SJSA1 (cell line): ENCODE measurements at places on chromosomes 7 and 10. TPM values are rescaled to one million over a fixed set of nuclear protein-coding genes. Genes with fewer than 3 reads are reported as not detected.

DNA sequence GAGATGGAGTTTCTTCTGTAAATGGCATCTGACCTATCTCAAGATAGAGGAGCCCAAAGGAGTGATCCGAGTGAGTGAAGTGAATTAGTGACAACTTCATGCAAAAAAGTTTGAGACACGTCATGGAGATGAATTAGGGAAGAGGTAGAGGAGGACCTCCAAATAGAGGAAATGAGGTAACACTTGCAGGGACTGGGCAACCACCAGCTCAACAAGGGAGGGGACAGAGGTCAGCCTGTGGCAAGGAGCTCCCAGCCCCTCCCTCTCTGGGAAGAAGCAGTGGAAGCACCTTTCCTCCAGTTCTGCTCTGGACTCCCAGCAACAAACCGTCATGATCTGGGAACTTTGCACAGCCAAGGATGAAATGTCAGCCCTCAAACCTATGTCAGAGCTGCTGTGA lies 83.5 kb upstream of the IKZF1 start:
- no peak overlapping the region for H3K4me3 ChIP-seq
- H3K36me3 ChIP-seq = no peaks in the 10 kb centered on the region
- H3K27ac ChIP-seq = no peak overlapping the region
- DNase-seq = no peak
- H3K27me3 ChIP-seq = no peaks in the 10 kb centered on the region

DNA sequence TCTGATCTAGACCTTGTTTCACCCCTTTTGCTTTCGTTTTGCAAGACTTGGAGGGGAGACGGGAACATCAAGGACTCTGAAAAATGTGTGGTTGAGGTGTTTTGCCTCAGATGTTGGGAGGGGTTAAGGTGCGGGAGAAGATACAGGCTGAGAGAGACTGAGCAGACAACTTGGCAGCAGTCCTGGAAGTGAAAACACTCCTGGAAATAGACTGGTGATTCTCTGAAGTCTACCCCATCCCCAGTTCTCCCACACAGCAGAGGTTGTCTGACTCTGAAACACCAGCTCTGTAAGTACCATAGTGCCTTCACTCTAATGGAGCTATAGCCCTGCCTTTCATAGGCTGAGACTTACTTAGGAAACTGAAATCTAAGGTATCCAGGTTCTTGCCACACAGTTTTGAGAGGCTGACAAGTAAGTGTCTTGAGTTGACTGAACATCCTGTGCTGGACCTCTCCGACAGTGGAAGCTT lies 152.5 kb downstream of the PPP1R9A start:
- no peak overlapping the region for H3K27ac ChIP-seq
- H3K4me3 ChIP-seq = no peak overlapping the region
- no peak for DNase-seq
- no peaks in the 10 kb centered on the region for H3K36me3 ChIP-seq
- peaks cover 3% of the 10 kb centered on the region; the same call in 1 of the 2 replicates for H3K27me3 ChIP-seq

- H3K4me3 ChIP-seq = no peak overlapping the region
- DNase-seq = no peak
- H3K27me3 ChIP-seq = no peaks in the 10 kb centered on the region
- H3K27ac ChIP-seq = no peak overlapping the region
Observed at GRCh38 chr7:22702516-22702915, 24.5 kb upstream of the IL6 start.

ZNF138 gene
- total RNA-seq = 6.9 and 9.1 TPM in 2 replicates

- H3K27me3 ChIP-seq = no peaks in the 10 kb centered on the region
- no peaks in the 10 kb centered on the region for H3K36me3 ChIP-seq
- H3K27ac ChIP-seq = no peak overlapping the region
- H3K4me3 ChIP-seq = no peak overlapping the region
- DNase-seq = no peak
- H3K4me1 ChIP-seq = no peaks in the 10 kb centered on the region
Observed at GRCh38 chr7:70807650-70808049, 324.3 kb upstream of the GALNT17 start.

DNA sequence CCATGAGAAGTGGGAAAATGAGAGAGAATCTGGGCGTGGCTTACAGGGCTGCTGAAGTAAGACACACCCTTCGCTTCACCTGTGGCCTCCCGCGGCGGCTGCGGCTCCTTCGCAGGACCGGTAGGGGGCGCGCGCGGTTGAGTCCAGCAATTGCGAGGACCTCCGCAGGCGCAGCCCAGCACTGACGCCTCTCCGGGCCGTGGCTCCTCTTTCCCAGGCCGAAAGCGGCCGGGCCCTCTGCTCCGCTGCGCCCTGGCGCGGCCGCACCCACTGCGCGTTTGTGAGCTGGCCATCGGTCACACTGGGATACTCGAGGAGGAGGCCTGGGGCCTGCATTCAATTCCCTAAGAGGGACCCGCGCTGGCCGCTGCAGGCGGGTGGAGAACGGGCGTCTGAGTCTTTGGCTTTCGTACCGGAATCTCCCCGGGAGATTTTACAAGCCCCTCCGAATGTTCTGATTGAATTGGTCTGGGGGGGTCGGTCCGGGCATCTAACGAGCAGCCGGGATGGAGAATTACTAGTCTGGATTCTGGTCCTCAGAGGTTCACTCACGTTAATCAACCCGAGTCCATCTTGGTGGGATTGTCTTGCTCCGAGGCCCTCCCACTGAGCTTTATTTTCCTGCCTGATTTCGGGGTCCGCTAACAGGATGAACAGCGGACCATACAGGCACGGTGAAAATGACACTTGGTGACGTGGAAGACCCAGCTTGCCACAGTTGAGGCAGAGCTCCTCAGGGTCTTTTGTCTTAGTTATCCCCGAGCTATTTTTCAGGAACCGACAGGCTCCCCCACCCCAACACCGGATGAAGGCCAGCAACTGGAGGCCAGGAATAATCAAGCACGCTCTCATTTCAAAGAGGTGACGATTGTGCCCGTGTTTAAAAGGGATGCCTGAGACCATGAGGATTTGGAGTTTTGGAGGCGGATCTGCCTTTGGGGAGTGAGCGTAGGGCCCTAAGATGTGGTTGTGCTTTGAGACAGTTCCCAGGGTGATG lies at the start of gene LRRD1:
TSS of gene LRRD1 (minus strand) at position 215 of the 997 bp plus-strand sequence. CDS start 13,940 bp downstream, outside the sequence.
- H3K27ac ChIP-seq = no peak within 1 kb of the TSS
- no peaks in the 10 kb centered on the region for H3K27me3 ChIP-seq
- DNase-seq = peak; percentile 69
- H3K36me3 ChIP-seq = no peaks in the 10 kb centered on the region
